ENCODE measurements at places on chromosomes 1 and 21.

- peak; percentile 8 for DNase-seq
Measured at GRCh38 chr1:9615316-9616063, 26.8 kb downstream of the TMEM201 start.

- no peak for DNase-seq
Measured at GRCh38 chr1:20079661-20080305, 9.8 kb downstream of the PLA2G5 start.

GRCh38 chr1:226734611-226735153 lies 4.4 kb downstream of the ITPKB start:
- DNase-seq = no peak

DNA sequence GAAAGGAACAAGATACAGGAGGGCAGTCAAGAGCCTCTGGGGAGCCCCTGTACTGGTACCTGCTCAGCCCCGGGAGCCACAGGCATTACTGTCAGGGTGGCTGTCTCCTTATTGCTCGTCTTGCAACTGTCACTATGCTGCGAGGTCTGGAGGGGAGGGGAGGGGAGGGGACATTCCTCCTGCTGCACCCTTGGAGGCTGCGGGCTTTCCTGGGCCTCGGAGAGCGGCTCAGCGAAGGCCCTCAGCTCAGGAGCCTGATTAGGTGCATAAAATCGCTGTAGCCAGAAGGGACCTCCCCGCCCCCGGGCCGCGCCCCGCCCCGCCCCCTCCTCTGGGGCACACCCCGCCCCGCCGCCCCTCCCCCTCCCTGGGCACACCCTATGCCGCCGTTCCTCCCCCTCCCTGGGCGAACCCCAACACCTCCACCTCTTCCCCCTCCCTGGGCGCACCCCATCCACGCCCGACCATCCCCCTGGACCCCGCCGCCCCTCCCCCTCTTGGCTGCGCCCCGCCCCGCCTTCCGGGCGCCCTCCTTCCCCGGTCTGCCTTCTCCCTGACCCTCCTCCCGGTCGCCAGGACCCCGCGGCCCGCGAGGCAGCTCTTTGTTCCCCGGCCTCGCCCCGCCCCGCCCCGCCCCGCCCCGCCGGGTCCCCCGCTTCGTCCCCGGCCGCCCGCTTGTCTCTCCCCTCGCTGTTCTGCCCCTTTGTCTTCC lies 35.5 kb downstream of the CACHD1 start:
- DNase-seq = no peak

DNA sequence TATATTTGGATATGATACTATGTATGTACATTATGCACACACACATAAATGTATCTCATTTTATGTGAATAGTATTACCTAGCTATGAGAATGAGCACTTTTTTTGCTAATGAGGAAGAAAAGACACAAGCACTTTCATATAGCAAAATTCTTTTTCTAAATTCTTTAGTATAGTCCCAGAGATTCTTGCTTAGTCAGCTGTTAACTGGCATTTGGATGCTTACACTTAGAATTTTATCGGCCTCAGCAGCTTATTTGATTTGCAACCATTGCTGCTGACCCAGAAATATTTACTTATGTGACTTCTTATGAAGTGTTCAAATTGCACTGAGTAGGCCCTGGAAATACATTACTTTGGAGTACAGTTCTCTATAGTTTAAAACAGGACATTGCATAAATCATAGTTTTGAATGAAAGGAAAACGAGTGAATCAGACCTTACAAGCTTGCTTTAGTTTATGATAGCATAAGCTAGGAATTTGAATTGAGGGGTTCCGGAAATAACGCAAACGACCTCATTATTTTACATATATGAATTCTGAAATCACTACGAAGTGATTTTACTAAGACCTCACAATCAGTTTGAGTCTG lies 653.9 kb upstream of the NEGR1 start:
- no peak for DNase-seq

DNA sequence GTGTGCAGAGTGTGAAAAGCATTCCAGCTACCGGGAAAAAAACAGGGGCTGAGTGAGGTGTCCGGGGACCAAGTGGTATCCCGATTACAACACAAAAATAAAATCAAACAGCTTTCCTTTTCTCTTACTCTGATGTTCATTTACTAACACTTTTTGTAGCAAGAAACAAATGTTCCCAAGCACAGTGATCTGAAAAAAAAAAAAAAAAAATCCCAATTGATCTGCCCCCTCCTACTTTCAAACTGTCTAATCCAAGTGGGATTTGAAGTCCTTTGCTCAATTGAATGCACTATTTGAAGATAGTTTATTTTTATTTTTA lies 1.3 kb downstream of the BACE2 start:
- no peak for DNase-seq

DNA sequence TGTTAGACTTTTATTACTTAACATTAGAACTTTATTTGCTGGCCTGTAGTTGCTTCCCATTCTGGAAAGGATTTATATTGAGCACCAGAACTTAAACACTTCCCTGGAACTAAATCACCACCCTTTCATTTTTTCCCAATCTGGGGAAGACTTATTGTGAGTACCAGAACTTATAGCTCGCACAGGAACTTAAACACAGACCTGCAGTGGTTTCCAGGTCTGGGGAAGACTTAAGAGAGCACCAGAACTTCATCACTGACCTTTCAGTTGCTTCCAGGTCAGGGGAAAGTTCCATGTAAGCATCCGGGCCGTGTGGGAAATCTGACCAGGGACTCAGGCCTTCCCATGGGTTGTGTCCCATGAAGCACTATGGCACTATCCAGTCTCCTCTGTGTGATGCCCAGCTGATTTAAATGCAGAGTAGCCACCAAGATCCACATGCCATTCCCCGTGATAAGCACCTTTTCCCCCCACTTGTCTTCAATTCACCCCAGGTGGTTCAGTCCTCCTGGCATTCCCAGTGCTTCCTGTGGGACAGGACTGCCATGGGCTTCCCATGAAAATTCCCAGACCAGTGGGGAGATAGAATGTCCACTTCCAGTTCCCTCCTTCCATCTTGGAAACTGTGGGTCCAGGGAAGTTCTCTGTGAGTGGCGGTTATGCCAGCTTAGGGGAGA lies 48.9 kb downstream of the C4BPA start:
- no peak for DNase-seq

- peak; percentile 23 for DNase-seq
Measured at GRCh38 chr1:243598433-243598832, 251.6 kb downstream of the AKT3 start.

- DNase-seq = no peak
Measured at GRCh38 chr1:1599030-1599934, 653 bp downstream of the FNDC10 start.

- DNase-seq = no peak
Measured at GRCh38 chr1:107623431-107623830, 341.5 kb downstream of the VAV3 start.

DNA sequence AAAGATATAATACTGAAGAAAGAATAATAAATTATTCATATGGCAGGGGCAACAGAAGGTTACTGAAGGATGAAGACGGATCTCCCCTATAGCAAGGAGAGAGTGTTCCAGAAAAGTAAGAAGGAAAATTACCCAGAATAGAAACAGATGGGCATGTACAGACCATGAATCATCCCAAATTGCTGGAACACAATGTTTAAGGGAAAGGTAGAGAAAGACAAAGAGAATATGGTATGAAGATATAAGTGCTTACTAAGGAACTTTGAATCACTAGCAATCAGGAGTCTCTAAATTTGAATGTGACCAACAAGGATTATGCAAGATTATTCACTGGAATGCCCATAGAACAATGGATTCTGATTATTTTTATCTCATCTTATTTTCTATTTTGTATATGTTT lies 375.4 kb downstream of the COL11A1 start:
- DNase-seq = no peak

DNA sequence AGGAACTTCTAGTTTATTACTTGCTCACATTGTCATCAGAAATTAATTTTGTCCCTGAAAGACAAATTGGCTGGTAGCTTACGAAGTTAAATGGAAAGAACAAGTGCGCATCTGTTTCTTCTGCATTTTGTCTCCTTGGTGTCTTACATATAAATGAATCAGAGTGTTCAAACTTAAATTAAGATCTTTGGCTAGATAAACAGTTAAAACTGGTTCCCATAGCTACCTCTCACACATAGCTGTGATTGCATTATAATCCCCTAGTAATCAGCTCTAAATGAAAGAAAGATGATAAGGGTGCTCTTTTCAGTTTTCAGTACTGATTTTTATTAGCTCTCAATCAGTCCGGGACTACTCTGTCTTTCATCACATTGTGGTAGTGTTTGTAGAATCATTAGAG lies 124.2 kb upstream of the LMO4 start:
- no peak for DNase-seq

- DNase-seq = no peak
Measured at GRCh38 chr1:46166521-46167462, 8.1 kb upstream of the TSPAN1 start.

- DNase-seq = no peak
Measured at GRCh38 chr1:7656557-7657215, 114.4 kb upstream of the VAMP3 start.

GRCh38 chr21:44972821-44973220 lies 33.0 kb downstream of the SLX9 start:
- DNase-seq = no peak

DNA sequence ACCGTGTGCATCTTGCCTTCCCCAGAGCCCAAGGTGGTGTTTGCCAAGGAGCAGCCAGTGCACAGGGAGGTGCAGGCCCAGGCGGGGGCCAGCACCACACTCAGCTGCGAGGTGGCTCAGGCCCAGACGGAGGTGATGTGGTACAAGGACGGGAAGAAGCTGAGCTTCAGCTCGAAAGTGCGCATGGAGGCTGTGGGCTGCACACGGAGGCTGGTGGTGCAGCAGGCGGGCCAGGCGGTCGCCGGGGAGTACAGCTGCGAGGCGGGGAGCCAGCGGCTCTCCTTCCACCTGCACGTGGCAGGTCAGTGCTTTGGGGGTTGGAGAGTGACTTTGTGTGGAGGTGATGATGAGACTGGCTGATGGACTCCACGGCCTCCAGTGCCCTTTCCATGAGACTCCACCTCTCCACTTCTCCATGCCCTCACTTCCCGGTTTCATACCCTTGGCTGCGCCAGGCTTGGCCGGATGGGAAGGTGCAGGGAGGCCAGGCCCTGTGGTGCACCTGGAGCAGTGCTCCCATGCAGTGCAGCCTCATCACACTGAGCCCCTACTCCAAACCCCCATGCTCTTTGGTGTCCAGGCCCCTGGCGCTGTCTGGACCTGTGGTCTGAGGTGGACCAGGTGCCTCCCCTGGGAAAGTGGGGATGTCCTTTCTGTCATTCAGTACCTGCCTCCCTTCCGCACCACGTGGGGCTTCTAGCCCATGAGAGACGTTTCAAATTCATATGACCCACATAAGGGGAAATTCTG lies 49.0 kb downstream of the OBSCN start:
- DNase-seq = no peak

- DNase-seq = no peak
Measured at GRCh38 chr21:45592626-45593134, 50.4 kb upstream of the SLC19A1 start.

DNA sequence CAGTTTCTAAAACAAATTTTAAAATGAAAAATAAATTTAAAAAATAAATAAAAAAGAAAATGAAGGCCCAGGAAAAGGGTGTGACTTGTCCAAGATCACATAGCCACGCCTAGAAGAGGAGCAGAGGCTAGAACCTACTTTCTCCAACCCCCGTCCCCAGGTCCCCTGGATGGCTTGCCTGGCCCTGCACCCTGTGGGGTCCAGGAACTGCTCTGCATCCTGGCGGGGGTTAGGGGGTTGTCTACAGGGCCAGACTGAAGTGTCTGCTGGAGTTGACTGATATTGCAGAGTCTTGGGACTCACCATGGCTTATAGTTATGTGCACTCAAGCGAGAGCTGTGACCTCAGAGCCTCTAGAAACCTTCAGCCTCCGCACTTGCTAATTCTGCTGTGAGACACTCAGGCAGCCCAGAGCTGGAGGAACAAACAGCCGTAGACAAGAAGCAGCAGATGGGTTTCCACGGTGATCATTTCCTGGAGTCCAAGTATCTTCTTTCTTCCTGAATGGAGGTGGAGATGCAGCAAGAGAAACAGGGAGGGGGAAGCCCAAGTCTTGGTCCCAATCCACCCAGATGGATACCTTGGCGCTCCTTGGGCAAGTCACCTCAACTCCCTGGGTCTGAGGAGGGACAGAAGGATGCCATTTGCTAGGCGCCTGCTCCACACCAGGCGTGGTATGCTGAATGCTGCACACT lies 5.2 kb upstream of the EXTL1 start:
- no peak for DNase-seq

GRCh38 chr1:219000631-219001030 lies 173.0 kb upstream of the LYPLAL1 start:
- DNase-seq = no peak

DNA sequence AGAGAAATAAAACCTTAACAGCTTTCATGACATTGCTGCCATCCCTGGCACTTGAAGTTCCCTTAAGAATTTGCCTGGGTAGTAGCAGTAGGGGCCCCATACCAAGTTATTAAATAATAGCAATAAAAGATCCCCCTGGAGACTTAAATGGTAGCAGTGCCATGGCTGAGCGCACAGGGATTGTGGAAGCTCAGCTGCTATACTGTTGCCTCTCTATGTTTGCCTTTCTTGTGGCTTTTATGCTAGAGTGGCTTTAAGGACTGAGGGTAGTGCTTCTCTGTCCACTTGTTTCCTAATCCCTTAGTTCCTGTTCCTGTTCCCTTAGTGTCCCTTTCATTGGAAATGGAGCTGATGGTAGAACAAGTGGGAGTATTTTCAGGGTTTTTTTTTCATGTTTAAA lies 42.1 kb downstream of the NCF2 start:
- no peak for DNase-seq

- DNase-seq = no peak
Measured at GRCh38 chr1:160007577-160008200, 24.1 kb downstream of the PIGM start.

- no peak for DNase-seq
Measured at GRCh38 chr1:3653286-3653618, 936 bp downstream of the TP73 start.

GRCh38 chr21:14584357-14585095 lies 38.4 kb upstream of the SAMSN1 start:
- no peak for DNase-seq
